ENCODE measurements at places on chromosomes 6 and 20.

DNA sequence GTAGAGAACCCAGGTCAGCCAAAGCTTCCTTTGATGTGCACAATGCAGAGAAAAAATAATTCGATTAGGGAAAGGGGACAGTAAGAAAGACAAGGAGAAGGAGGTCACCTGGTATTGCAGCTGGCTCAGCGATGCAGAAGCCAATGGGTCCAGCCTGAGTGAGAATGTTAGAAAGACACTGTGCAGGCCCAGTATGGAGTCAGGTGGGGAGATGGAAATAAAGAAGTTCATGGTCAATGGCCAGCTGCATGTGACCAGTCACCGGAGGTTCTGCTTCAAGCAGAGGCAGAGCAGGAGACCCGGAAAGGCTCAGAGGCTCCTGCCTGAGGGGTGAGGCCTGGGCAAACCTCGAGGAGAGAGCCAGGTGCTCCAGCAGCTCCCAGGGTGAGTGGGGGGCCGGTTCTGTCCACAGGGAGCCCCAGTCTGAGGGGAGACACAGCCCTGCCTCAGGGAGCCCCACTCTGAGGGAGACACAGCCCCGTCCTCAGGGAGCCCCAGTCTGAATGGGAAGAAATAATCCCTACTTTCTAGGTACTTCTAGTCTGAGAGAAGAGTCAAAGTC, 51.3 kb downstream of the LRFN2 start:
- DNase-seq, result no peak

DNA sequence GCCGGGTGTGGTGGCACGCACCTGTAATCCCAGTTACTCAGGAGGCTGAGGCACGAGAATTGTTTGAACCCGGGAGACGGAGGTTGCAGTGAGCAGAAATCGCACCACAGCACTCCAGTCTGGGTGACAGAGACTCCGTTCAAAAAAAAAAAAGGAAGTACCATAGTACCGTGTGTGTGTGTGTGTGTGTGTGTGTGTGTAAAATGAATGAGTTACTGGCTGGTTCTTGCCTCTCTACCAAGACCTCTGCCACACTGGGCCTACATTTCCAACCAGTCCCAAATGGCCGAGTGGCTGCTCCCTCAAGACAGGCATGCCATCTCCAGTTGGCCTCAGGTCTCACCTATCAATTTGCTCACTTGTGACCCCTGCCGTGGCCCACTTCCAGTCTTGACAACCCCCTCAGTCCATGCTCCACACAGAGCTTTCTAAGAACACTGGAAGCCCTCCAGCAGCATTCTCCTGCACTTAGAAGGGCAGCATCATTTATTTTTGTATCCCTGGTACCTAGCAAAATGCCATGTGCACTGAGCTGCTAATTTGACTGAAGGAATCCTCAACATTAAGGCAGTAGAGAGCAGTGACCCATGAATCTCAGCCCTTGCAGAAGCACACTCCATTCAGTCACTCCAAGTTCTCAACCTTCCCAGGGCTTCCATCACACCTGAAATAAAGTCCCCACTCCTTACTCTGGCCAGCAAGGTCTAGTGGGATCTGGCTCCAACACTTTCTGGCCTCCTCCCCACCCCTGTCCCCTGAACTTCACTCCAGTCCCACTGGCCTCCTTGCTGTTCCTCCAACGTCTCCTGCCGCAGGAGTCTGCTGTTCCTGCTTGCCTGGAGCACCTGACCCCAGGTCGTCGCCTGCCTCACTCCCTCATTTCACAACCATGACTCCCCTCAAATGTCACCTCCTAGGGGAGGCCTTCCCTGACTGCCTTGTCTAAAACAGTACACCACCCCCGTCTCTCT, 29.9 kb downstream of the COX4I2 start:
- no peak for DNase-seq

GRCh38 chr20:12956303-12956702, 52.5 kb upstream of the SPTLC3 start:
- no peak for DNase-seq

GRCh38 chr6:86581833-86582232, 355.5 kb upstream of the HTR1E start:
- DNase-seq, result peak; percentile 60

DNA sequence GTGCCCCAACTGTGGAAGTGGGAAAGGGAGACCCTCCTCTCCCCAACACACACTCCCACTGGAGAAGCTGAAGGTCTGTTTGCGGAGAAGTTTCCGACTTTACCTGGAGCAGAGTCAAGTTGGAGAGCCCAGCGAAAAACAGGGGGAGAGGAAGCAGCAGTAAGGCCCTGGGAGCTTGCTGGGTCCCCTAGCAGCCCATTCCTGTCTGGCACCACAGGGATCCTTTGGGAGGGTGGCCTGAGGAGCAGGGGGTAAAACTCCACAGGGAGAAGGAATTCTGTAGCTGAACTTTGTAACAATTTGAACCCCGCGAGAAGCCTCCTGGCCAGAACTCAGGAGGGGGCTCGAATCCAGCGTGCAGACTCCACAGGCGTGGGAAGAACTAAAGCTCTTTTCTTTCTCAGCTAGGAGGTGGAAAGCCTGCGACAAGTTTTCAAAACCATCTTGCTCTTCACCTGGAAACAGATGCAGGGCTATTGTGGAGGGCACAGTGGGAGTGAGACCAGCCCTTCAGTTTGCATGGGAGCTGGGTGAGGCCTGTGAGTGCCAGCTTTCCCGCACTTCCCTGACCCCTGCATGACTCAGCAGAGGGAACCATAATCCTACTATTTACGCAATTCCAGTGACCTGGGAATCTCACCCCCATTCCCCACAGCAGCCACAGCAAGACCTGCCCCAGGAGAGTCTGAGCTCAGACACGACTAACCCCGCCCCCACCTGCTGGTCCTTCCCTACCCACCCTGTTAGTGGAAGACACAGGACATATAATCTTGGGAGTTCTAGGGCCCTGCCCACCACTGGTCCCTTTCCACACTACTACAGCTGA, 25.8 kb downstream of the SERPINB9 start:
- DNase-seq, result peak; percentile 88

GRCh38 chr20:53681352-53682212, 87.9 kb upstream of the ZNF217 start:
- DNase-seq, result no peak

GRCh38 chr6:15065261-15065989, 180.4 kb upstream of the JARID2 start:
- DNase-seq, result no peak

DNA sequence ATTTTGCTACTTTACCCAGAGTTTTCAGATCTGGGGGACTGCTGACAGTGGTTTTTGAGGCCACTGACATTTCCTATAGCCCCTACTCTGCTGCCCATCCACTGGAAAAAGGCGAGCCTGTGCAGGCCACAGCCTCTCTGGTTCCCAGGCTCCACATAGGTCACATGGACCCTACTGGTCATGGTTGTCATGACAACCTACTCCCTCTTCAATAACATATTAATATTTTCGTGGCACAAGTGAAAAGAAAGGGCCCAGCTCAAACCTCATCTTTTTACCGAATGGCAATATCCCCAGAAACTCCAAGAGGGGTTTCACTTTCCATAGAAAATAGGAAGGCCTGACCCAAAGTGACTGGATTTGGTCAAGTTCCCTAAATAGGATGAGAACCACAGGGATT, 11.0 kb upstream of the FOXO3 start:
- no peak for DNase-seq

- no peak for DNase-seq
These were observed 34.4 kb upstream of the ENPP1 start for GRCh38 chr6:131773284-131773950.

- peak; percentile 41 for DNase-seq
These were observed 108.1 kb downstream of the BCKDHB start for GRCh38 chr6:80214436-80215022.

GRCh38 chr6:12952318-12952717, 235.8 kb downstream of the PHACTR1 start:
- no peak for DNase-seq

DNA sequence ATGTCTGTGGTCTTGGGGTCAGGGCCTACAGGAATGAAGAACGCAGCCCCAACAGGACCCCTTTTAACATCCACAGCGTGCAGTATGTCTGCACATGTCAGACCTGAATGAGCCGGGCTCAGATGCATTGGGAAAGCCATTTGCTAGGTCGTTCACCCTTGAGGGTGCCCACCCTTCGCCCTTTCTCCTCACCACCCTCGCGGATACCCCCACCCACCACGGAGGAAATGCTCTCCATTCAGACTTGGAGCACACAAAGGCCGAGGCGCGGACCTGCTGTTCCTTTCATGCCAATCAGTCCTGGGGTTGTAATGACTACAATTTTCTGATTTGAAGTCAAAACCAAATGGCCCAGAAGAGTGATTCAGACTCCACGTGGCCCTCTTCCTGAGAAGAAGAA, 62.7 kb downstream of the EDN3 start:
- no peak for DNase-seq

- no peak for DNase-seq
These were observed 541 bp upstream of the IL20RA start for GRCh38 chr6:137045222-137045789.

DNA sequence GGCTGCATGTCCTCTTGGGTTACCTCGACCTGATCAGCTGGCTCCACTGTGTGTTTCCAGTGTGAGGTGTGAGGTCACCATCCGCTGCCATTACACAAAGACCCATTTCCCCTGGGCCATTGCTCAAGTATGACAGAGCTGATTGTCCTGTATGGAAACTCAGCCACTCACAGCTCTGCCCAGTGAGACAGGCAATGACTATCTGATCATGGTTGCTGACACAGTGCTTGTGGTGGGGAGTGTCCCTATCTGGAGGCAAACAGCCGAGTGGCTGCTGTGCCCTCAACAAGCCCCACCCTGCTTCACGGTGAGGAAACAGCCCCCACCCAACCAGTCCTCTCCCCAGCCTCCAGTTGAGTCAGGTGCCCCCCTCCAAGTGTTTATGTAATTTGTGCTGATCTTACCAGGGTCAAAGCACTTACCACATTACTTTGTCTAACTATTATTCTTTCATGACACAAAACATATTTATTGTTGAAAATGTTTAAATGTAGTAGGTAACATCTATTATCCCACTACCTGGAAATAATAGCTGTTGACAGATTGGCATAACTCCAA, 11.7 kb upstream of the MAPK13 start:
- DNase-seq, result peak; percentile 31

DNA sequence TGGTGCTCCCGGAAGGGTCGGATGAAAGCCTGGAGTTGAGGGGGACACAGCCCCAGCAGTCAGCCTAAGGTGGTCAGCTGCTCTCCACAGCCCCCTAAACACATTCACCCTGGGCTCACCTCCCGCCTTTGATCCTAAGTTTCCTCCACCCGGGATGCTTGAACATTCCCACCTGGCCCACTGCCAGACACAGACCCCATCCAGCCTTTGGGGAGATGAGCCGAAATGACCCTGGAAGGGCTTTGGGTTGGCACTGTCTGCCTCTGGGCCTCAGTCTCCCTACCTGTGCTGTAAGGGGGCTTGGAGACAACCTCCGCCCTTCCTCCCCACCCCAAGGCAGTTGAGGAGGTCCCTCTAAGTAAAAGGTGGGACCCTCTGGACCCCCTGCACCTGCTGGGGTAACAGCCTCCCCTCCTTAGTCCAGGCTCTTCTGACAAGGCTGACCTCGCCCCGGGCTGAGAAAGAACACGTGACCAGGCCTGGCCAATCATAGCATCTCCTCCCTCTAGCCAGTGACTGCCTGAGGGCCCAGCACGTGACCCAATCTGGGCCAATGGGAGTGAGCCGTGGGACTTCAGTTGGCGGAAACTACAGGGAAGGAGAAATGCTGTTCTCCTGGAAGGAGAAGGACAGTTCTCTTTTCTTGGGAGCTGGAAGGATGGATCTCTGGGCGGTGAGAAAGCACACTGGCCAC, 16.9 kb upstream of the UBE2V1 start:
- DNase-seq, result no peak

- no peak for DNase-seq
These were observed 119.0 kb upstream of the RPS6KA2 start for GRCh38 chr6:166745801-166746668.

GRCh38 chr6:82739303-82739702, 326.3 kb downstream of the UBE3D start:
- DNase-seq, result no peak

DNA sequence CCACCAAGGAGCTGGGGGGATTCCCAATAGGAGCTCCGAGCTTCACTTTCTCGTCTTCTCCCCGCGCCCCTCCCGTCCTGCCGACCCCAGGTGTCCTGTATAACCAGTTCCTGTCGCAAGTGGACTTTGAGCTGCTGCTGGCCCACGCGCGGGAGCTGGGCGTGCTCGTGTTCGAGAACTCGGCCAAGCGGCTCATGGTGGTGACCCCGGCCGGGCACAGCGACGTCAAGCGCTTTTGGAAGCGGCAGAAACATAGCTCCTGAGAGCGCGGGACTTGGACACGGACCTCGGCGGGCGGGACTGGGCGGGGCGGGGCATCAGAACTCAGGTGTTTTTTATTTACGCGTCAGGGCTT, 340 bp upstream of the VARS2 start:
- no peak for DNase-seq

- no peak for DNase-seq
These were observed 172.3 kb downstream of the PTPRT start for GRCh38 chr20:43017241-43018030.

GRCh38 chr6:130629640-130630039, 197.6 kb upstream of the SMLR1 start:
- DNase-seq, result no peak

DNA sequence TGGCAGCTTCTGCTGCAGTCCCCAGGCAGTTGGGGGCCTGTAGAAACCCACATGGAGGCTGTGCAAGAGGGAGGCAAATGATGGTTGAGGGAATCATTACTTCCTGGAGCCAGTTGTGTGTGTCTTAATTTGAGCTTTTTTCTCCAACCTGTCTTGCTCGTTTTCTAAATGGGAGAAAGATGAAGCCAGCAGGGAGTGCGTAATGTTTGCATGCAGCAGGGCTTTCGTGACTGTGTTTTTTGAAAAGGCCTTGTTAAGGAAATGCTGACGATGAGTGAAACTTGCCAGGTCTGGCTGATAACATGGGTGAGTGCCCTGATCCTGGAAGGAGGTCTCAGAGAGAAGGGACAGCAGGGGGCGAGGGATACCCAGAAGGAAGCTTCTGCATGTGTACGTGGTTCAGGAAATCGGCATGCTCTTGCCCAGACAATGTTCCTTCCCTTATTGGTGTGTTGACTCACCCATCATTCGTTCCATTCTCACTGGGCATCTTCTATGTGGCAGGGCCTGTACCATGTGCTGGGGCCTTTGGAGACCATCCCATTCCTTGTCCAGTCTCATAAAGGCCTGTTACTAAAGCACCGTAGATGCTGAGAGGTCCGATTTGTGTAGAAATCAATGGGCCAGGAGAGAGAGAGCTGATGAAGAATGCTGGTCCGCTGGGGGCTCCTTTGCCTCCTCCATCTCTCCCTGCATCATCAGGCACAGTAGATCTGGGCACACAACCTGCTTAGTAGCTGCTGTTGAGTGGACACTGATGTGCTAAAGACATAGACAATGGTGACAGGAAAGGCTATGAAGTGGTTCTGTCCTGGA, 27.4 kb downstream of the GLP1R start:
- no peak for DNase-seq

Data from HT1080 (cell line).